Activated T-helper 1 cell treated with Interleukin-2 at 50 U/mL for 16 hours (primary cell): ENCODE measurements at places on chromosomes 7 and 10.

DNA sequence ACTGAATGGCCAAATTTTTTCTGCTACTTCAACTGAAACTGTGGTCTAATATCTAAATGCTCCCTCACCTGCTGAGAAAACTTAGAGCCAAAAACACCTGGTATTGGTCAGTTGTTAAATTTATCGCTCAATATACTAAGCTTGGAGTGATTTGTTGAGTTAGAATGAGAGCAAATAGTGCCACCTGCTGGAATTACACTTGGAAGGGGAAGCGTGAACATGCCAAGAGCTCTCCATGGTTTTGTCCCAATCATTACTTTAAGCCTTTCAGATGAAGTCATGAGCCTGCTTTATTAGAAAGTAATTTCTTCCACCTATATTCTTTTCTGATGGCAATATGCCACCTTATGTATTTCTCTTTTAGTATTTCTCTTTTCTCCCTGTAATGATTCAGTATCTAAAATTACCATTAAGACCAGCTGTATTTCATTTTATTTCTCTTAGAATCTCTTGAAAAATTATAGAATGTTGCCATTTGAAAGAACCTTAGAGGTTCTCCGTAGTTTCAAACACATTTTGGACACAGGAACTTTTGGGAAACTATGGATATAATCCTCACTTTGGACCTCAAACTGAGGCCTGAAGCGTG is 447.8 kb upstream of the C7orf33 start:
- DNase-seq = no peak

GRCh38 chr7:1301054-1301881 is 68.6 kb downstream of the UNCX start:
- DNase-seq = no peak

- DNase-seq = no peak
Observed at GRCh38 chr10:48968036-48968435, 28.4 kb upstream of the LRRC18 start.

GRCh38 chr10:33001908-33002492 is 44.0 kb upstream of the ITGB1 start:
- DNase-seq = no peak

GRCh38 chr10:100167553-100168312 is 18.1 kb downstream of the ERLIN1 start:
- DNase-seq = no peak

- DNase-seq = no peak
Observed at GRCh38 chr7:133520248-133520647, 267.4 kb downstream of the EXOC4 start.

- no peak for DNase-seq
Observed at GRCh38 chr10:112535531-112535951, 88.5 kb downstream of the VTI1A start.

GRCh38 chr7:117405519-117405918 is 21.8 kb downstream of the ASZ1 start:
- no peak for DNase-seq

DNA sequence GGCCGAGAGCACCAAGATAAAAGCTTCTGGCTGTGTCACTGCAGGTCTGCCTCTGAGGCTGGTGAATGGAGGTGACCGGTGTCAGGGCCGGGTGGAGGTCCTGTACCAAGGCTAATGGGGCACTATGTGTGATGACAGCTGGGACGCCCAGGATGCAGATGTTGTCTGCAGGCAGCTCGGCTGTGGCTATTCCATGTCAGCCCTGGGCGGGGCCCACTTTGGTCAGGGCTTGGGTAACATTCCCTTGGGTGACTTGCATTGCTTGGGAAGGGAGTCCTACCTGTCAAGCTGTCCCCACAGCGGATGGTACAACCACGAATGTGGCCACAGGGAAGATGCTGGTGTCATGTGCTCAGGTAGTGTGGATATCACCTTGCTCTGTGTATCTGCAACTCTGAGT is 8.0 kb downstream of the DMBT1 start:
- no peak for DNase-seq

- no peak for DNase-seq
Observed at GRCh38 chr10:3867454-3868270, 82.7 kb upstream of the KLF6 start.

- DNase-seq = no peak
Observed at GRCh38 chr10:120505866-120506265, 48.8 kb downstream of the PLPP4 start.

GRCh38 chr10:131822013-131822691 is 78.7 kb upstream of the PPP2R2D start:
- no peak for DNase-seq

GRCh38 chr7:95861041-95861440 is 88.7 kb downstream of the DYNC1I1 start:
- no peak for DNase-seq

DNA sequence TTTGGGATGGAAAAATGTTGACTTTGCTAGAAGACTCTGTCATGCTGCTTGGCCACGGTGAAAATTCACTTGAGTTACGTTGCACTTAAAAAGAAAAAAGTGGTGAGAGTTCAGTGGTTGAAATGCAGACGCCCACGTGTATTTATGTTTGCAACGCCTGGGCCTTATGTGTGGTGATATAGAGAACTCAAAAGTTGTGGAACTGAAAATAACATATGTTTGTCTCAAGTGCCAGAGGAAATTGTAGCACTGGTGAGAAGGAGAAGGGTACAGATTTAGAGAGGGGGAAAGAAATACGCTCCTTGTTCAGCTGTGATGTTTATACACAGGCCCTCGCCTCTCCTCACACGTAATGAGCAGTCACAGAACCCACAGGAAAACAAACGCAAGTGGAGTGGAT is 73.6 kb downstream of the EMX2 start:
- no peak for DNase-seq

DNA sequence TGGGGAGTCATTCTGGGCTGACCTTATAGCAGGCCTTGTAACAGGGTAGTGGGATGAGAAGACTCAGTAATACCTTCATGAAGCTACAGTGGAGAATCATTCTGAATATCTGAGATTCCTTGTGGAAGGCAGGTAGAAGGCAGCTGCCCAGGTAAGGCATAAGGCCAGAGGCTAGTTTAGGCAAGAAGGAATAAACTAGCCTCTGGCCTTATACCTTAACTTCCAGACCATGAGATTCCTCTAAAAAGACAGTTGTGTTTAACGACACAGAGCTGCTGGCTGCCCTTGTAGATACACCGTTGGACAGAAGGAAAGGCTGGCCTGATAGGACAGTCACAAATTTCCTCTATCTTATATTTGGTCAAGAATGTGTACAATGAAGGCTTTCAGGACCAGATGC is 268.2 kb downstream of the PLXDC2 start:
- no peak for DNase-seq

GRCh38 chr10:60652628-60653027 is 125.7 kb upstream of the CDK1 start:
- DNase-seq = no peak

- peak; percentile 39 for DNase-seq
Observed at GRCh38 chr7:100483722-100484672, at the start of gene NYAP1. Gene NYAP1 (plus strand): TSS chr7:100483927. CDS start chr7:100485312, 1,385 bp downstream.

GRCh38 chr7:134458341-134458805 is 527 bp downstream of the AKR1B1 start:
- DNase-seq = peak; percentile 31

DNA sequence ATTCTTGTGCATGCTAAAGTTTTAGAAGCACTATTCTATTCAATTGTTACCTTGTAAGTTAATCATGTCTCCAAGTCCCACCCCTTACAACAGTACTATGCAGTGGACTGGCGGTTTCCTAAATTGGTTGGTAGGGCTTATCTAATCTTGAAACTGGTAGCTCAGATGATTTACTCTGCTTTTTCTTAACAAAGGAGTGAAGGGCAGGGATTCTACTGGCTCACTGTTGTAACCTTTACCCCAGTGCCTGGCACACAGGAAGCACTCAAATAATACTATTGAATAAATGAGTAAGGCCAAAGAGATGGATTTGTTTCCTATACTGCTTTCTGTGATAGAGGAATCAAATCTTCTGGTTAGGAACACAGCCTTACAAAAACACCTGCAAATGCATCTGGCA is 46.0 kb upstream of the CYCS start:
- DNase-seq = no peak

DNA sequence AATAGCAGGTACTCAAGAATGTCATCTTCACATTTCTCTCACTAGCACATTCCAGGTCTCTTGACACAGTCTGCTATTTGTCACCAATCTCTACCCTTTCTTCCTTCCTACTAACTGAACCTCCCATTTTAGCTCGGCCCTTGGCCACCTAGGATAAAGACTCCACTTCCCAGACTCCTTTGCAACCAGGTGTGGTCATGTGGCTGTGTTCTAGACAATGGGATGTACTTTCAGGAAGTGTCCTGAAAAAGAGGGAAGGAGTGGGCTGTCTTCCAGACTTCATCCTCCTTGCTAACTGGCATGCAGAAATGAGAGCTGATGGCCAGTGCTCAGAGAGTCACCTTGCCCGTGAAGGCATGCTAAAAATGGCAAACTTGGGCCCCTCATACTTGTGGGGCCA is 139.2 kb downstream of the AMPH start:
- DNase-seq = no peak

DNA sequence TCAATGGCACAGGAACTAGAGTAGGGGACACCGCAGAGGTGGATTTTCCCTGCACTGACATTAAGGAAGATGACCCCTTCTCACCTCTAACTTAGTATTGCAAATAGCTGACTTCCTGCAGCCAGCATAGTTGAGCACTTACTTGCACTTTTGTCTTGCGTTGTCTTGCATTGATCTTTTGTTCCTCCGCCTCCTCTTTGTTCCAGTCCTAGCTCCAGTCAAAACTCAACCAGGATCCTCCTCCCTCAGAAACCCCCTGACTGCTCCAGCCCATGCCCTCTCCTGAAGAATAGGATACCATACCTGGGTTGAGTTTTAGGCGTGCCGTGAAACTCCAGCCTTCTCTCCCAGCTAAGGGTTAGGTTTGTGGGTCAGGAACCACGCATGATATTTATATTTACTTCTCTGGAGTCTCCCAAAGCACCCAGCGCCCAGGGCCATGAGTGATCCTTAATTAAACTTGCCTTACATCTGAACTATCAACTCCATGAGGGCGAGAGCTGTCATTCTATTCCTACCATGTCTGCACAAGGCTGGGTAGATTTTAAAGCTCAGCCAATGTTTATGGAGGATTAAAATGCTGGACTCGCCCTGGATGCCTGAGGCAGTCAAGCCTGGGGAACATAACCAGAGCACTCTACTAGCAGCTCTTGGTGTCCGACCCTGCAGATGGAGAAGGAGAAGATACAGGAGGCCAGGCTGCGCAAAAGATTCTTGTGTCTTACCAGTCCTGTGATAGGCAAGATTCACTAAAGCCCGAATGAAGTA is 14.1 kb downstream of the ZNF467 start:
- DNase-seq = no peak

DNA sequence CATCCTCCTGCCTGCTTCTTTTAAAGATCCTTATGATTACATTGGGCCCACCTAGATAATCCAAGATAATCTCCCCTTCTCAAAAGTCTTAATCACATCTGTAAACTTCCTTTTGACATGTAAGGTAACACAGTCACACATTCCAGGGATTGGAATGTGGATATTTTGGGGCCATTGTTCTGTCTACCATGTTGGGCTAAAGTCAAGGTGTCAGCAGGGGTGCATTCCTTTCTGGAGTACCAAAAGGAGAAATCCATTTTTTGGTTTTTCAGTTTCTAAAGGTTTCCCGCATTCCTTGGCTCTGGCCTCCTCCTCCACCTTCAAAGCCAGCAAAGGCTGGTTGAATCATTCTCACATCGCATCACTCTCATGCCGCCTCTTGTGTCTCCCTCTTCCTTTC is 197.6 kb upstream of the NFE2L3 start:
- no peak for DNase-seq

DNA sequence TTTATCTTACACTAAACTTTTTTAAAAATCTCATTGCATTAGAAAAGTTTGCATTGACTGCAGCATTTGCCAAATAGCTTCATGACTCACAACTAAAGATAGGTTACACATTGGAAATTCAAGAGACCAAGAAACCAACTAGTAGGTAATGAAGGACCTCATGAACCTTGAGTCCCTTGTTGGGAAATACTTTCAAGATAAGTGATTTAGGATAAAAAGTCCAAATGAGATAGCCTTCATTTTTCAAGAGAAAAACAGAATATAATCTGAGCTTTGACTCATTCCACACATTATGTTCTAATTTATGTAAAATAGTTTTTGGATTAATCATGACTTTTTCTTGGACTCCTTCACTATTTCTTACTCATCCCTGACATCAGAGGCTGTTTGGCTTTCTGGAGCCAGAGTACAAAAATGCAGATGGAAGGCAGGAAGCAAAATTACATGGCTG is 13.1 kb upstream of the LIPF start:
- no peak for DNase-seq

DNA sequence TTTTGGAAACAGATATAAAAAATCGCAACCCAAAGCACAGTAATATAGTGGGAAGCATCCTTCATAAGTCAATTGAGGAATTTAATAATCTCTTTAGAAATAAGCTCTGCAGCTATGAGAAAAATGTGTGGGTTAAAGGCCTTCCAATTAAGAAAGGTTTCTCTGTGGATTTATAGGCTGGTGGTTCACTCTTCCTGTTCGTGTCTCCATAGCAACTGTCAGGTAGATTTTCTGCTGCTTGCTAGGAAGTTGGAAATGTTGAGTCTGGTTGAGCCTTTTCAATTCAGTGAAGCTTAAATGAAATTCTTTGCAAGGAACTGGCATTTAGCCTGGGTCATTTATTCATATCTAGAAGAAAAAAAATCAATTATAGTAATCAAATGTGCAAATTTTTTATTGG is 652.8 kb upstream of the CELF2 start:
- DNase-seq = no peak

DNA sequence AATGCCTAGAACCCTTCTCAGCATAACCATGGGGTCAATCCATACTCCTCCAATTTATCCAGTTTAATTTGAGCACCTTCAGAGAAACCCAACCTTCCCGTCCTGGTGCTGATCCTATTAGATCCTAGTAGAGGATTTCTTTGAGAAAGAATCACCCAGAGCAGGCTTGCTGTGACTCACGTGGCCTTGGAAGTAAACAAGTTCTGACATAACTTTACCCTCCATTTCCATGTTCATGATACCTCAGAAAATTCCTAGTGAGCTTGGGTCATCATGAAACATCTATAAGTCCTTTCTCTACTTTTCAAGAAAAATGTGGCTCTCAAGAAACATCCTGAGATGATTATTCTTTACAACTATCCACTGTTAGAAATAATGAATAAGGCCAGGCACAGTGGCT is 71.7 kb downstream of the PRLHR start:
- no peak for DNase-seq

DNA sequence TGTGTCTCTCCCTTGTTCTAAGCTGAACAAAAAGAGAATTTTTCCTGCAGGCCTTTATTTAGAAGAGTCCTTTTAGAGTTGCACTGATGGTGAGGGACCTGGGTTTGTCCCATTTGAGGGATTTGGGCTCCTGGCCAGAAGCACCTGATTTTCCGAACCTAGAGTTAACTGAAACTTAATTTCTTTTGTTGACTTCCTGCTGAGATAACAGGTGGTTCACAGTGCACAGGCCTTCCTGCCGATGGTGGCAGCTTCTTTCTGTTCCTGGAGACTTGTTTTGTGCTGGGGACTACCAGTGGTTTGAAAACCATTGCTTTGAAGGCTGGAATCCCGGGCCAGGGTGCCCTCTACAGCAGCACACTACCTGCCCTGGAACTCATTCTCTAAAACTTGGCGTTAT is 99.2 kb downstream of the SUGCT start:
- no peak for DNase-seq

GRCh38 chr7:117871778-117872538 is 1.3 kb downstream of the CTTNBP2 start:
- DNase-seq = no peak
